Smooth muscle cell of the umbilical artery (primary cell): ENCODE measurements at places on chromosomes 16 and 17. TPM values are rescaled to one million over a fixed set of nuclear protein-coding genes. Genes with fewer than 3 reads are reported as not detected.

Gene JMJD8
- total RNA-seq = 35.6 and 39.6 TPM in 2 replicates

Gene MFSD11
- 25.9 and 38.9 TPM in 2 replicates for total RNA-seq

Gene CIAPIN1
- total RNA-seq = 40.7 and 44.9 TPM in 2 replicates

Gene TNFRSF17
- not detected in 2 replicates for total RNA-seq

Gene ZACN
- total RNA-seq = under 0.01 TPM in 1 of 2 replicates, not detected in the other

Gene CHRNE
- 0.23 and 0.30 TPM in 2 replicates for total RNA-seq

Gene KRT9
- total RNA-seq = not detected in 2 replicates

Gene ADCY9
- 19.9 and 23.8 TPM in 2 replicates for total RNA-seq

Gene NATD1
- 2.4 and 3.4 TPM in 2 replicates for total RNA-seq

Gene CHP2
- total RNA-seq = not detected in 2 replicates
